ENCODE measurements at places on chromosomes 6 and 20. TPM values are rescaled to one million over a fixed set of nuclear protein-coding genes. Genes with fewer than 3 reads are reported as not detected.

DNA sequence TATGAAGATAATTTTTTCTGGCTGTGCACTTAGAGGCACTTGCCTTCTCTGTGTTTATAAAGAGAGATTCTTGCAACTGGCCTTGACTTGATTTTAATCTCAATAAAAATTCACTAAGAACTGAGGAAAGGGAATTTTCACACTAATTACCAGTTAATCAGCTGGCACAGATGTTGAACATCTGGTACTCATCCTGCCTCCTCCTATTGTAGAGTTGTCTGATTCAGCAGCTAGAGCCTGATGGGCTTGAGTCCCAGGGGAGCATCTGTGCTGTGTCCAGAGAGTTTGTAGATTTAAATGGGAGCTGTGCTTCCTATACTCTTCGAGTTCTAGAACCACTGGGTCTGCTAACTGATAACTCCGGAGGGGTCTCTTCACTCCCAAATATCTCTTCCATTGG is 284.4 kb upstream of the RNF24 start:
- no peak for DNase-seq

GRCh38 chr6:167553736-167554119 is 228.8 kb downstream of the TTLL2 start:
- no peak for DNase-seq

DNA sequence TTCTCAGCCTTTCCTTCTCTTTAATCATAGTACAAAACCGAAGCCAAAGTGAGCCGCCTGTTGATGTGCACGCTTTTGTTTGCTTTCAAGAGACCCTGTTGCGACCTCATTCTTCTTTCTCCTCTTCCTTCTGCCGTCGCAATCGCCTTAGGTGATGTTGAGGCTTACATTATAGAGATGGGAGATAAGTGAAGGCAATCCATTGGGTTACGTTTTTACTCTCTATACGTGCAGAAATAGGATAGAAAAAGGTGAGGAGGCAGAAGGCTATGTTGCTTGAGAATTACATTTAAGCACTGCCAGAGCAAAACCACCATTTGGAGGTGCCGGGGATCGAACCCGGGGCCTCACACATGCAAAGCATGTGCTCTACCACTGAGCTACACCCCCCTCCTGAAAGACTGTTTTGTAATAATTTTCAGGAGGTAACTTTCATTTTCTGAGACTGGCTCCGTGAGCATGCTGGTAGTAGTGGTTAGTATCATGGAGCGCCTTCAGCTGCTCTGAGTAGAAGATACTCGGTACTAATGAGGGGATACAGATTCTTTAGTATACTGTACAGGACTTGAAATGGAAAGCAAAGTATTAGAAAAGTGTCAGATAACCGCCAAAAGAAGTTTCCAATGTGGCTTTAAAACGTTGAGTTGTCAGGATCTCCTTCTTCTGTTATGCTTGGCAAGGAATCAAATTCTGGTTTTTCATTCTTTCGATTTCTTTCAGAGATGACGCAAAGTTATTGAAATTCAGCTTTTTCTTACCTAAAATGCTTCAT is 165.6 kb downstream of the TRIM27 start:
- peak; percentile 92 for DNase-seq

- DNase-seq, result no peak
Measured at GRCh38 chr6:169665289-169665688, 36.5 kb downstream of the WDR27 start.

The SAMD10 gene
- 1.2 TPM for total RNA-seq

The PCSK2 gene
- 0.91 TPM for total RNA-seq

DNA sequence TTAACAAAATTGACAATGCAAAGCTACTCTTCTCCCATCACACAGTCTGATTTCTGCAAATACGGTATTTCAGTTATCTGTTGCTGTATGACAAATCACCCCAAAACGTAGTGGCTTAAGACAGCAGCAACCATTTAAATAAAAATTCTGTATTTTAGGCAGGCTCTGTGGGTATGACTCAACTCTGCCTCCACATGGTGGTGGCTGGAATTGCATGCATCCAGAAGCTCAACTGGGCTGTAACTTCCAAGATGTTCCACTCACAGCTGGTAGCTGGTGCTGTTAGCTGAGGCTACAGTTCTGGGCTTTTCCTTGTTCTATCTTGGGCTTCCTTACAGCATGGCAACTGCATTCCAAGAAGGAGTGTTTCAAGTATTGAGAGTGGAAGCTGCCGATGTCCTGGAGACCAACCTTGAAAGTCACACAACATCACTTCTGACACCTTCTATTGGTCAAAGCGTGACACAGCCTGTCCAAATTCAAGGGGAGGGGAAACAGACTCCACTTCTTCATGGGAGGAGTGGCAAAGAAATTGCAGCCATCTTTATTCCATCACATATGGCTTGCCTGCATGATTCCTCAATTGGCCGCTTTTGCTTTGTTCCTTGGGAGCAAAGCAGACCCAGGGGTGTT is 39.7 kb upstream of the TULP1 start:
- DNase-seq, result no peak

The NKX2-2 gene
- not detected for total RNA-seq

Data from Caki2 (cell line).